ENCODE measurements at places on chromosomes 2 and 18.
A peak's percentile ranks its signal among the peaks of the same experiment; 100 is the strongest.

GRCh38 chr2:120607506-120607905, 128.2 kb upstream of the GLI2 start:
- DNase-seq: peak; percentile 9

DNA sequence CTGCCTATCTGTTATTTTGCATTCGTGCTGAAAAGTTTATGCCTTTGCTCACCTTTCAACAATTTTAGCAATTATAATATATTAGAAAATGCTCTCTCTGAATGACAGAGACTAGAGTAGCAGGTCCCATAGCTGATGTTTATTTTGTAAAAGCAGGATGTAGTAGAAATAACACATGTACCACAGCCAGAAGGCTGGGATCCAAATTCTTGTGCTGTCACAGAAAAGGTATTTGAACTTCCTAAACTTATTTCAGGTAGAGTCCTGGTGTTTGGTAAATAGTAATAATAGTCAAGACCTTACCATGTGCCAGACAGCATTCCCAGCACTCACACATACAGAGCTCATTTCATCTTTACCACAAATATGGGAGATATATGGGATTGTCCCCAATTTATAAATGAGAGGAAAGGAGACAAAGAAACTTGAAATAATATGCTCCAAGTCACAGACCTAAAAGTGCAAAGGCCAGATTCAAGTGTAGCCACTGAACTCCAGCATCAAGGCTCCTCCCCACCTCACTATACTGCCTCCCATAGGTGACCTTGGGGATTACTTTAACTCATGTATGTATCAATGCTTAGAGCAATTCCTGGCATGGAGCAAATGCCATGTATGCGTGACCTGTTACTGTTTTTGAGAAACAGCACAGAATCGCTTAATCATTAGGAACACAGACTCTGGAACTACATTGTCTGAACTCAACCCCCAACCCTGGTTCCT, 284.7 kb upstream of the RAB12 start:
- DNase-seq: no peak

- no peak for DNase-seq
Measured at GRCh38 chr2:205267323-205267722, 415.0 kb upstream of the NRP2 start.

DNA sequence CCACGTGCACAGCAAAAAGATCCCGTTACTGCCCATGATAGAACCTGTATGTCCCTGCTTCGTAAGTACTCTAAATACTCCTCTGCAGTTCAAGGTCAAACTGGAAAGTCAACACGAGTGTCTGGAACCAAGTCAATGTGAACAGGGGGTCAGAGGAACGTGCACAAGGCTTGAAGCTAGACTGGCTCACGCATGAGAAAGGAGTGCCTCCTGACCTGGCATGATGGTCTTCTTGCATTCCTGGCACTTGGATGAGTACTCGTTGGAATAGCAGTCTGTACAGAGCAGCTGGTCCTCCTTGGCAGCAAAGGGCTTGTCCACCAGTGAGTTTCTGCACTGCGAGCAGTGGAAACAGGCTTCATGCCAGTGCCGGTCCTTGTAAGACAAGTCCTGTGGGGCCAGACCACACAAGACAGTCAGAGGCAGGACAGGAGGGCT, 25.5 kb downstream of the FHL2 start:
- DNase-seq: peak; percentile 69

DNA sequence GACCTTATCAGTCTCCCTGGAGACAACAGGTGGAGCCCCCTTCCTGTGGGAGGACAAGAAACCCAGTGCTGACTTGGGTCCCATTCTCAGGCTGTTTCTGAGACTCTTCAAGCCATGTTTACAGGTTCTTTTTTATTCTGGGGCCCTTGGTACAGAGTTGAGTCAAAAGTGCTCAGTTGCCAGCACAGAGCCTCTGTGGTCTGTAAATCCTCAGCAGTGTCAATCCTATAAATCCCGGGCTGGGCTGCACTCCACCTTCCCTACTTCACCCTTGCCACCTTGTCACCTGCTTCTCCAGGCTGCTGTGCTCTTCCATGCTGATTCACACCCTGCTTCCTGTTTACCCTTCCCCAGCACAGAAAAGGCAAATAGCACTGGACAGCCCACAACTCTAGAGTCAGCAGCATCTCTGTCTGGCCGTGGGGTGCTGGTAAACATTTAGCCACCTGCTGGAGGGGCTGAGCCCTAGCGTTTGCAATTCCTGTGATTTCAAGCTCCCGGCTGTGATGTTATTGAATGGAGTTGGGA, 74.7 kb downstream of the TNFRSF11A start:
- DNase-seq: no peak

- no peak for DNase-seq
Measured at GRCh38 chr2:85760371-85760770, 6.6 kb downstream of the ATOH8 start.

- no peak for DNase-seq
Measured at GRCh38 chr2:214987261-214987660, 151.2 kb downstream of the ABCA12 start.

- DNase-seq: no peak
Measured at GRCh38 chr2:226187156-226187555, 612.5 kb downstream of the IRS1 start.

- no peak for DNase-seq
Measured at GRCh38 chr2:162258169-162258568, 14.9 kb upstream of the FAP start.

GRCh38 chr18:24602201-24602600, 141.8 kb downstream of the HRH4 start:
- no peak for DNase-seq

- no peak for DNase-seq
Measured at GRCh38 chr2:70489165-70489564, 64.5 kb downstream of the TGFA start.

DNA sequence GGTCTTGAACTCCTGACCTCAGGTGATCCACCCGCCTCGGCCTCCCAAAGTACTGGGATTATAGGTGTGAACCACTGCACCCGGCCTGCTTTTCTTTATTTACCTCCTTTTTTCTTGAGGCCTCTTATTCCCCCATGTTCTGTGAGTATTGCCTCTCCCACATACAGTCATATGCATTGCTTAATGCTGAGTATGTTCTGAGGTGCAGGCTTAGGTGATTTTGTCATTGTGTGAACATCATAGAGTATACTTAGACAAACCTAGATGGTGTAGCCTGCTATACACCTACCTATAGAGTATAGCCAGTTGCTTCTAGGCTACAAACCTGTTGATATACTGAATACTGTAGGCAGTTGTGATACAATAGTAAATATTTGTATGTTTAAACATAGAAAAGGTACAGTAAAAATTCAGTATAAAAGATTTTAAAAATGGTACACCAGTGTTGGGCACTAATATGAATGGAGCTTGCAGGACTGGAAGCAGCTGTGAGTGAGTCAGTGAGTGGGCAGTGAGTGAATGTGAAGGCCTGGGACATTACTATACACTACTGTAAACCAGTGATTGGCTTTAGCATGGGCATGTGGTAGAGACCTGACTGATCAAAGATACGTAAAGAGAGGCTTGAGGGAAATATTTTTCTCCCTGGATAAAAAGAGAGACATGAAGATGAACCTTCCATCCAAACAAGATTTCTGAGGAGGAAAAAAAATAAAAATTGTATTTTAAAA, 17.6 kb downstream of the SLC39A10 start:
- DNase-seq: no peak

- DNase-seq: no peak
Measured at GRCh38 chr2:42752314-42752713, 11.6 kb downstream of the OXER1 start.

DNA sequence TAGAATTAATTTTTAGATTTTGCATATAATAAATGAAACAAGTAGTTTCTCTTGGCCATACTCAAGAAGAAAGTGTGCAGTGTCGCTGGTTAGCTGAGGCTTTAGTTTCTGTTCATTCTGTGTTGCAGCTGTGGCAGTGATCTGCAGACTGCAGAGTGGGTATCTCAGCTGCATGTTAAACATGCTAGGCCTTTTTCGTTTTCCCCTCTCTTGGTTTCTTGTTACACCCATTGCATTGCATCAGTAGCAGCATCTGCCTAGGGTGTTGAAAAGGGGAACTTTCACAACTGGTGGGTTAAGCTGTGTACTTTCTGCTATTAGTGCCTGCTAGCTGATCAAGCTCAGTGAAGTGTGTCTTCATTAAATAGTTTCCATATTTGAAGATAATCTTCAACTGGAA, 51.3 kb downstream of the ACSL3 start:
- DNase-seq: no peak

- no peak for DNase-seq
Measured at GRCh38 chr2:16102976-16103380, 162.6 kb downstream of the MYCN start.

- DNase-seq: no peak
Measured at GRCh38 chr18:39702888-39703287, 2137.3 kb upstream of the CELF4 start.
